ENCODE measurements at places on chromosomes 4 and X.

GRCh38 chr4:19927381-19927780, 324.3 kb upstream of the SLIT2 start:
- no peak for DNase-seq

GRCh38 chrX:31483336-31483735, 411.5 kb upstream of the FTHL17 start:
- no peak for DNase-seq

- no peak for DNase-seq
Measured at GRCh38 chrX:38974542-38974941, 173.3 kb downstream of the MID1IP1 start.

- DNase-seq = no peak
Measured at GRCh38 chr4:76806346-76806745, 91.6 kb downstream of the SOWAHB start.

DNA sequence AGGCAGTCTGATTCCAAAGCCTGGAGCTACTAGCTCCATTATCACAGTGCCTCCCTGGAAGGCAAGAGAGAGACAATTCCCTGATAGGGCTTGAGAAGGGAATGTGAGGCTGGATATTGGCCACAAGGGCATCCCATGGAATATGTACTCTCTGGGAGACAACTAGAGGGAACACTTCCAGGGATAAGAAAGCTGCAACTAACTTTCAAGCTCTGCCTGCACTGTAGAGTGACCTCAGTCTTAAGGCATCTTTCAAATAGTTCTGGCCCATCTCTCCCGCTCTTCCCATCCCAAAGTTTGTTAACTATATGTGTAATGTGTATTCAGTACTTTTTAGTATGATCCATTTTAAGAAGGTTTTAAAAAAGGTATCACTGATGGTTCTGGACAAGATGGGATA, 13.1 kb upstream of the RNF212 start:
- DNase-seq = no peak

DNA sequence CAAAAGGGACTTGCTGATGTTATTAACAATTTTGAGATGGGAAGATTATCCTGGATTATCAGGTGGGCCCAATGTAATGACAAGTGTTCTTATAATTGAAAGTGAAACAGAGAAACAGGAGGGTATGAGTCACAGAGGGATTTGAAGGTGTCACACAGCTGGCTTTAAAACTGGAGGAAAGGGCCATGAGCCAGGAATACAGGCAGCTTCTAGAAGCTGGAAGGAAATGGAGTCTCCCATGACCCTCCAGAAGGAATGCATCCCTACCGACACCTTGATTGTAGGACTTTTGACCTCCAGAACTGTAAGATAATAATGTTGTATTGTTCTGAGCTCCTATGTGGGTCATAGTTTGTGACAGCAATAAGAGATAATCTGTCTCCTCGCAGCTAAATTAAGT, 98.0 kb upstream of the STIM2 start:
- no peak for DNase-seq

- no peak for DNase-seq
Measured at GRCh38 chrX:133350751-133351150, 64.5 kb downstream of the GPC4 start.

GRCh38 chrX:107683124-107683895, 55.0 kb downstream of the PRPS1 start:
- DNase-seq = no peak

DNA sequence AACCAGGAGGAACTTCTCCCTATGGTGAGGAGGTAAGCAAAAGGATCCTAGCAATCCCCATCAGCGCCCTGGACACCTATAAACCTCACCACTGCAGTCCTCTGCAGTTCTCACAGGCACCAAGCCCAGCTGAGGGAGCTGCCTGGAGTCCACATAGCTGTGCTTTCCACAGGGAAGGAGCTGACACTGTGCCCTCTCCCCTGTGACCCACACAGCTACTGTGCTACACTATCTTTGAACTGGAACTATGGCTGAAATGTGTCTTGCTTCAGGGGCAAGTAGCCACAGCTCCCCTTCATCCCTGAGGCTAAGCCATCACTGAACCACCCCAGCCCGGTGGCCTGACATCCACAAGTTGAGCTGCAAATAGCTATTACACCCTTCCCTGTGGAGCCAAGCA, 208.5 kb upstream of the RPL34 start:
- no peak for DNase-seq

- no peak for DNase-seq
Measured at GRCh38 chrX:32745323-32745722, 466.0 kb downstream of the DMD start.

GRCh38 chr4:168708108-168708507, 211.3 kb downstream of the PALLD start:
- no peak for DNase-seq

GRCh38 chr4:184324939-184325477, 107.3 kb upstream of the ENPP6 start:
- no peak for DNase-seq

- peak; percentile 31 for DNase-seq
Measured at GRCh38 chr4:39613093-39613656, 25.5 kb downstream of the SMIM14 start.

GRCh38 chr4:156185514-156186055, 231.9 kb upstream of the CTSO start:
- DNase-seq = no peak

- DNase-seq = no peak
Measured at GRCh38 chr4:15717086-15717485, 14.2 kb downstream of the BST1 start.

GRCh38 chr4:79467246-79467932, 59.4 kb upstream of the GK2 start:
- DNase-seq = no peak

DNA sequence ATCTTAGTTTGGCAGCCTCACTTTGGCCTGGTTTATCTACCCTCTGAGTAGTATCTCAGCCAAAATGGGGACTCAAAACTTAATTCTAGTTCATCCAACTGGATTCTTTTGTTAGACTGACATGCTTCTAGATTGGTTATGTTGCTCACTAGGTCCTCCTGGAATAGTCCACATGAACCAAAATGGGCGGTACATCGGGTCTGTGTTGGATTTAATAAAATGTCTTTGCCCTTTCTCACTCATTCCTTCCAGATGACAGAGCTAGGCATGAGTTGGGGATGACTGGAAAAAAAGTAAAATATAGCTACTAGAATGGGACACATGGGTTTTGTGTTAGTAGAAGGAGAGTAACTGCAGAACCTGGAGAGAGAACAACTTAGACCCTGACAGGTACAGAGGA, 247.9 kb downstream of the CCSER1 start:
- no peak for DNase-seq

DNA sequence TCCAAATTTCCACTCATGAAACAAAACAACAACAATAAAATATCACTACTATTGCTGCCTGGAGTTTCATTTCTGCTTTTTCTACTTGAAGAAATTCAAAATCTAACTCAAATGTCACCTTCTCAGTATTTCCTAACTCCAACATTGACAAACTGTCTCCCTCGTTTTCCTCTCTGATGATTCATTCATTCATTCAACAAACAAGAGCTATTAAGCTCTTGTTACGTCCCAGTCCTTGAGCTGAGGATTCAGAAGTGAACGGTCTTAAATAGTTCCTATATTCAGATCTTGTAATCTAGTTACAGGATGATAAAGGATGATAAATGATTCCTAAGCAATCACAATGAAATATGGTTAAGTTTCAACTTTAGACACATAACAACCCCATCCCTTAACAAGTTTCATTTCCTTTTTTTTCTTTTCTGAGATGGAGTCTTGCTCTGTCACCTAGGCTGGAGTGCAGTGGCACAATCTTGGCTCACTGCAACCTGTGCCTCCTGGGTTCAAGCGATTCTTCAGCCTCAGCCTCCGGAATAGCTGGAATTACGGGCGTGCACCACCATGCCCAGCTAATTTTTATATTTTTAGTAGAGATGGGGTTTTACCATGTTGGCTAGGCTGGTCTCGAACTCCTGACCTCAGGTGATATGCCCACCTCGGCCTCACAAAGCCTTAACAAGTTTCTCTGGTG, 1.7 kb downstream of the SLC9B2 start:
- peak; percentile 6 for DNase-seq

DNA sequence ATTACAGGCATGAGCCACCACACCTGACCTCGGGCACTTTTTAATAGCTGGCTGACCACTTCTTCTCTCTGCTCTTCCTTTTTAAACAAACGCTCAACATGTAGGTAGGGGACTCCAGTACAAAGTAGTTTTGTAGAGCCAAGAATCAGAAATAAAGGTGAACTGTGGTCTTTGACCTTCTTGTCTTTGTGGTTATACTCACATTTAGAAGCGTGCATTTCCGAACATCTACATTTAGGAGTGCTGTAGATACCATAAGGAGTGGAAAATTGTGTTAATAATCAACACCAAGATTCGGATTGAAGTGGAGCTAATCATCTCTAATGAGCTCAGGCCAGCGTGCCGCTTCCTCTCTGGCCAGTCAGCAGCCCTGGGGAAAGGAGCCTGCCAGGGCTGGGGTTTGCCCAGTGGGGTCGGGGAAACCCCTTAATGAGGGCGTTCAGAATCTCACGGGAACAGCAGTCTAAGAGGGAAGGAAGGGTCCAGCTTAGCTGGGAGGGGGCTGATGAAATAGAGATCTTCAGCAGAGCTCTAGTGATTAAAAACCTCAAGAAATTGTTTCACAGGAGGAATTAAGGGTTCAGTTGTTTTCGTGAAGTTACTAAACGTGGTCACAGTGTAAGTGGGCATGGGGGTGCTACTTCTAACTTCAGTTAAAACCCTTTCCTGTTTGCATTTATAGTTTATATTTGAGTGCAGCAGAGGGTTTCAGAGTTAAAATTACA, 81.2 kb downstream of the GAB1 start:
- DNase-seq = no peak

GRCh38 chr4:118968005-118968404, 79.4 kb downstream of the SYNPO2 start:
- no peak for DNase-seq
